ENCODE measurements at places on chromosomes 7 and 10. TPM values are rescaled to one million over a fixed set of nuclear protein-coding genes. Genes with fewer than 3 reads are reported as not detected.

DNA sequence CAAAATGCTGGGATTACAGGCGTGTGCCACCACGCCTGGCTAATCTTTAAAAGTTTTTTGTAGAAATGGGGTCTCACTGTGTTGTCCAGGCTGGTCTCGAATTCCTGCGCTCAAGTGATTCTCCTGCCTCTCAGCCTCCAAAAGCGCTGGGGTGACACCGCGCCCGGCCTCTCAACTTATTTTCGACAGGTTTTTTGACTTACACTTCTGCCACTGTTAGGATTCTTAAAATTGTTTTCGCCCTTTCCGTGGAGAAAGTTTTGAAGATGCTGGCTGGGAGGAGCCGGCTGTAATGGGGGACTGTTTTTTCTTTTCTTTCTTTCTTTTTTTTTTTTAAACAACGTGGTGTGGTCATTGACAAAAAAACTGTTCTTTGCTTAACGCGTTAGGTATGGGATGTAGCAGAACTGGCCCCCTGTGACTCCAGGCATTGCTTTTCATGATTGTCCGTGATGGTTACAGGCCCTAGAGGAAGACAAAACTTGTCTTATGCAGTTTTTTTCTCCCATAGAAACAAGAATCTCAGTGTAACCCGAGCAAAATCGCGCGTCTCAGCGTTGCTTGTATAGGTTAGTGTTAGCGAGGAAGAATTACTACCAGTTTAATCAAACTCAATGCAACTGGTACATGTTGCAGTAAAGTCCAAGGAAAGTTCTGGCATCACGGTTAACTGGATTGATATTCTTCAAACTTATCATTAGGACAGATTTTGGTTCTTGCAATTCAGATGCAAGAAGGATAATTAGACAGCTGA lies 72.2 kb downstream of the DAGLB start:
- DNase-seq, result no peak

DNA sequence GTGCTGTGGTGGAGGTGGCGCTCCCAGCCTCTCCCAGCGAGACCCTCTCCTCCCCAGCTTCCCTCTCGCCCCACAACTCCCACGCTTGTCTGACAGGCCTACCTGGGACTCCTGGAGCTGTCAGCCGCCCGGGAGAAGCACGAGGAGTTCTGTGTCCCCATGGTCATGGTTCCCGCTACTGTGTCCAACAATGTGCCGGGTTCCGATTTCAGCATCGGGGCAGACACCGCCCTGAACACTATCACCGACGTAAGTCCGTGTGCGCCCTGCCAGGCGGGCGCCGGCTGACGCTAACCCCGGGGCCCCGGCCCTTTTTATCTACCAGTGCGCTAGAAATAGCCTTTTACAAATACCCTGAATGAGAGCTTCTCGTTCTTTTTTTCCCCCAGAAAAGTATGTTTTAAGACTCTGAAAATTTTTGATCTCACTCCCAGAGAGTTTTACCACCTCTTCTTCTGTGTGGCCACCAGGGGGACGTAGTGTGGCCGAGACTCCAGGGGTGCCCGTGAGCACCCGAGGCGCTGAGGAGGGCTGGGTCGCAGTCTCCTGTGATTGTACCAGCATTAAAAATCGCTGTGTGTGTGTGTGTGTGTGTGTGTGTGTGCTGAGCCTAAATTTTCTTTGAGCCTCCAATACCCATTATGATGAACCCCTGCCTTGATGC lies 52.6 kb downstream of the PFKP start:
- no peak for DNase-seq

GRCh38 chr7:69871886-69872569 lies 273.8 kb downstream of the AUTS2 start:
- no peak for DNase-seq

GRCh38 chr7:119436882-119437281 lies 836.1 kb upstream of the KCND2 start:
- DNase-seq, result no peak

GRCh38 chr10:12490963-12491362 lies 141.6 kb downstream of the CAMK1D start:
- DNase-seq, result no peak

- DNase-seq, result no peak
Observed at GRCh38 chr10:8043569-8044306, 10.8 kb upstream of the GATA3 start.

DNA sequence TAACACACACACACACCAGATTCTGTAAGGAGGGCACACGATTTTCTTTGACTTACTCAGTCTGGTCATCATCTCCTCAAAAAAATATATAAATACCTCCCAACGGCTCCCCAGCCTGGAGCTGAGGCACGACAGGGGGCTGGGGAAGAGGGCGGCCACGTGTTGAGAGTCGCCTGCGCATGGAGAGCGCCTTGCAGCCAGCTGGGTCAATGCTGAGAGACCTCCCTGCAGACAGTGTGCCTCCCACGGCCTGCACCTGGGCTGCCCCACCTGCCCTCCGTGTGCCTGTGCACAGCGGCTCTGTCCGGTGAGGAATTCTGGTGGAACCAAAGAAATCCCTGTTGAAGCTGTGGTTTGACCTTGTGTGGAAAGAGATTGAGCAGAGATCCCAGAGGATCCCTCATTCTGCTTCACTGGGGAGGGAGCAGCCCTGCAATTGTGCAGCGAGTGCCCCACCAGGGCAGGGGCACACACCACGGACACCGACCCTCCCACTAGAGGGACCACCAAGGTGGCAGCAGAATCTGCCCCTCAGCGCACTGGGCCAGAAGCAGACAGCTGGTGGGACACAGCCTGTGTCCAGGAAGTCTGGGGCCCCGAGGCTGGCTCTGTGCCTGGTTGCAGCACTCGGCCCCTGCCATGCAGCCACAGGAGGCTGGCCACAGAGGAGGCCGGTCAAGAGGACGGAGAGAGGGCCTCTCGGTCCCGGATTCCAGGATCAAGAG lies 150.5 kb upstream of the PPP2R2D start:
- DNase-seq, result no peak

DNA sequence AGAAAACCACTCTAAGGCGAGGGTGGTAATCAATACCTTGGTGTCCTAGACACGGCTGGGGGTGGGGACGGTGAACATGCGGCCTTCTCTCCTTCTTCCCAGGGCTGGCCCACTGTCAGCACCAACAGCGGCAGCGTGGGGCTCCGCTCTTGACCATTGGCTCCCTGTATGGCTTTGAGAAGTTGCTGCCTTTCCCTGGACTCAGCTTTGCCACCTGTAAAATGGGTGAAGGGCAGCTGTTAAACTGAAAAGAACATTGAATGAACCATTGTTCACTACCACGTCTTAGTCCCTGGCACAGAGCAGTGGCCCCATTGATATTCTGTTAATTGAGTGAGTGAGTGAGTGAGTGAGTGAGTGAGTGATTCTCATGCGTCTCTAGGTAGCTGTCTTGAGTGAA lies 95.3 kb downstream of the ZMIZ1 start:
- DNase-seq, result no peak

GRCh38 chr10:12556039-12556438 lies 206.7 kb downstream of the CAMK1D start:
- no peak for DNase-seq

DNA sequence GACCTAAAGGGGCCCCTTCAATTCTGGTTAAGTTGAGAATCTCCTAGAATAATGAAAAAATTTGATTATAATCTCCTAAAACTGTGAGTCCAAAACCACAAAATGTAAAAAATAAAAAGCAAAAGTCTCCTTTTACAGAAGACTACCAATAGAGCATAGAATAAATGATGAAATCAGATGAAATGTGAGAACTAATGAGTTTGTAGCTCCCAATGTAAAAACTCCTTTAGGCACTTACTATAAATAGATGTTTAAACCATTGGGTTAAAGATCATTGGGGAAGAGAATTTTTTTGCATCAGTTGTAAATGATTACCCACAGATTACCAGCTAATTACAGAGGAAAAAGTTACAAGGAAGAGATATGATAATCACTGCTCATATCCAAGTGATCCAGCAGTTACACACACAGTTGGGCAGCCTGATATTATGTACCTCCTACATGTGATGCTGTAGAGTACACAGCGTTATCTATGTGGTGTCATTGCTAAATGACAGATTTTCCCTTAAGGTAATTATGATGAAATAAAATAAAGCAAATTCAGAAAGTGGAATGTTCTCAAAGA lies 282.7 kb upstream of the SEMA3D start:
- DNase-seq, result no peak

DNA sequence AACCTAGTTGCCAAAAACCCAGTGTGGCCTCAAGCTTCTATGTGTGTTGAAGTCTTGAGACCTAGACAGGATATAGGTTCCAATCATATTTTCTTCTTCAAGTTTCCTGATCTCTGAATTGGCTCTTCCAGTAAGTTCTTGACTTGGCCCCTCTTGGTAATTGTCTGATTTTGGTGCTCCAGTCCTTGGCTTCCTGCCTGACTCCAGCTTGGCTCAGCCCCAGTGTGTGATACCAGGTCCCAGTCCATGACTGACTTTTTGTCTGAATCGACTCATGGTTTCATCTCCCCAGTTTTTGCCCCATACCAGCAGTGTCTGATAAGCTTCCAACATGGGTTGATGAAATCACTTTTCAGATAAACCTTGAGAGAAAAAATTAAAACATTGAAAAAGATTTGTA lies 72.3 kb downstream of the FAS start:
- DNase-seq, result no peak

HSPB1 gene
- total RNA-seq, result 609 TPM

SEMA4G gene
- 5.1 TPM for total RNA-seq

SBDS gene
- 98.9 TPM for total RNA-seq

CADPS2 gene
- 41.1 TPM for total RNA-seq

CTAGE4 gene
- 8.5 TPM for total RNA-seq

Data from lower lobe of right lung (tissue), 2 donors.